CD4-positive, alpha-beta T cell treated with Interleukin-6 for 4 hours (primary cell): ENCODE measurements at places on chromosomes 1 and 21.

- DNase-seq: no peak
Observed at GRCh38 chr21:32728456-32728839, 635 bp upstream of the SYNJ1 start.

DNA sequence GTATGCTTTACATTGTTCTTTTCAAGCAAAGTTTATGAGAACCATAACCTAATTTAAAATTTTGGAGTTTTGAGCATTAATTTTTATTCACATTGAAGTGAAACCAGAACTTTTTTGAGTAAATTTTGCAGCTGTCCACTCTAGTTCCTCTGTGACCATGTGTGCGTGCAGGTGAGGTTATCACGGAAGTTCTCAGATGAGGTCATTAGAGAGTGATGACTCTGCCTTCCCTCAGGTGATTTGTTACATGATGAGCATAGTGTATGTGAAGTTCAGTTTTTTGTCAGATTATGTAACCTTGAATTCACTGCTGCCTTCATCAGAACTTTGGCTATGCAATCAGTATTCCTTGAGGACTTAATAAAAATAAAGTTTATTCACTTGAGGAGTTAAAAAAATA lies 828.2 kb downstream of the ADGRL2 start:
- DNase-seq: no peak

DNA sequence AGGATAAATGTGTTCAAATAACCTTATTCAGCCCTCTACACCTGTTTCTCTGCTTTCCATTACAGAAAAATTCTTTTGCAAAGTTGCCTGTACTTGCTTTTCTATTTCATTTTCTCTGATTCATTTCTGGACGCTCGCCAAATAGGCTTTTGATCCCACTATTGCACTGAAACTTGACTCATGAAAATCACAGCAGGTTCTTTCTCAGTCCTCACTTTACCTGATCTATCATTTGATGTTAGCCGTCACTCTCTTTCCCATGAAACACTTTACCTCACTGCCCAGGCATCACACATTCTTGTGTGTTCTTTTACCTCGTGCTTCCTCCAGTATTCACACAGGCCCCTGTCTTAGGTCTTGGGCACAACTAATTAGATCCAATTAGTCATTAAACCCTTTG lies 26.2 kb downstream of the HSPA13 start:
- DNase-seq: no peak

GRCh38 chr1:21763694-21764419 lies 19.1 kb downstream of the USP48 start:
- no peak for DNase-seq

- DNase-seq: no peak
Observed at GRCh38 chr1:68378296-68379084, 71.3 kb downstream of the RPE65 start.

GRCh38 chr1:225607355-225607754 lies 45.6 kb downstream of the ENAH start:
- no peak for DNase-seq

- DNase-seq: no peak
Observed at GRCh38 chr1:245558069-245558468, 403.3 kb downstream of the KIF26B start.

DNA sequence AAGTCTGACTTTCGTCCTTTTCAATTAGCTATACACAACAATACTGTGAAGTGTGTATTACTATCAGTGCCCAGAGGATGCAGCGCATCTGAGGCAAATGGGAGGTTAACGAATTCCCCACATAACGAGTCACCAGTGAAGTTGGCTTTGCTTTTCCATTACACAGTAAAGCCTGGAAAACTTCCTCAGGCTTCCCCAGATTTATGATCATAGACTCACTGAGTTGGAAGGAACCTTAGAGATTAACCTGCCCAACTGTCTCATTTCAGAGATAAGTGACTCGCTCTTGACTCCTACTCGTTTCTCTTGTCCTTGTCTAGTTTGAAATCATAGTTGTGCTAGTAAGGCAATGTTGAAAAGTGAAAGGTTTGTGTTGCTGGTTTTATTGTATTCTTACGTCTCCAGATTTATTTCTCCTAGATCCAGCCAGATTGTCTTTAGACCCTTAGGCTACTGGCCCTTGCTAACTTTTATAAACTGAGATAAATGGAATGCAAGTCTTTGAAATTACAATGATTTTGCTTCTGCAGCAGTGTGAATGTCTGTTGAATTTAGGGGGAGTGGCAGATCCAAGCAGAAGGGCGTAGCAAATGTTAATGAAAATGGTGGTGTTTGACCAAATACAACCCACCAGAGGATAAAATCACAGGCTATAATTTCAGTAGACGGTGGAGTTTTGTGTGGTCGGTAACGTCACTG lies 17.3 kb downstream of the S1PR1 start:
- DNase-seq: no peak

GRCh38 chr1:81679942-81680341 lies 120.8 kb upstream of the ADGRL2 start:
- no peak for DNase-seq

GRCh38 chr1:6496890-6497214 lies 5.4 kb upstream of the PLEKHG5 start:
- no peak for DNase-seq

DNA sequence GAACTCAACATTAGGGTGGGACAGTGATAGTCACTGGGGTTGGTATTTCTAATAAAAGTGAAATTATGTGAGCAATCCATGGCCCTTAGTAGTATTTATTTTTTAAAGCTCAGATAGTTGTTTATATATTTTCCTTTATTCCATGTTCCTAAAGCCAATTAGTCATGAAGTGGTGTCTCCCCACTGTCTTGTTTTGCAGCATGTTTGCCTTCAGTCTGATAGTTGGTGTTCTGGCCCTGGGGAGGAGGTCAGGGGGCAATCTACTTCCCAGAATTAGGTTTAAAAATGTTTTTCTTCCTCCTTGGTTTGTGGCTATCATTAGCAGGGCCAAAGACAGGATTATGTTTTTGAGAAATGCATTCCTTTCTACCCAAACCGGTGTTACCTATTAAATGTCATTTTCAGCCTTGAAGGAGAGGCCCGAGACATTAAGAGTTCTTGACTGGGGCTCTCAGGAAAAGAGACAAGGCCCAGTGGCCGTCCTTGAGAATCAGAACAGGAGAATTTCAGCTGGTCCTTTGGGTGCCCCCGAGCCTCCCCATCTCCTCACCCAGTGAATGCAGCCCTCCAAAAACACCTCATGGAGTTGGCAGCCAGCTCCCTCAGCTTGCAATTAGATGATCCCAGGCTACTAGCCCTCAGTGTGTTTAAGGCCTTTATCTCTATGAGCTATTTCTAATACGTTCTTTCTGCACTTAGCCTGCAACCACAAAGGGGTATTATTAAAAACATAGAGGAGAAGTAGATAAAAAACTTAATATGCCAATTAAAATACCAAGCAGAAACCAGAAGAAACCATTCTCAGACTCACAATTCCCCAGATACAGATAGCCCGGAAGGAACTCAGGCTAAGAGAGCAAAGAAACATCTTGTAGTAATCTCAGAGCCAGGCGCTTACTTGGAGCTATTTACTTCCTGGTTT lies 71.3 kb upstream of the NGF start:
- DNase-seq: no peak

GRCh38 chr21:14603202-14603601 lies 57.1 kb upstream of the SAMSN1 start:
- DNase-seq: no peak

DNA sequence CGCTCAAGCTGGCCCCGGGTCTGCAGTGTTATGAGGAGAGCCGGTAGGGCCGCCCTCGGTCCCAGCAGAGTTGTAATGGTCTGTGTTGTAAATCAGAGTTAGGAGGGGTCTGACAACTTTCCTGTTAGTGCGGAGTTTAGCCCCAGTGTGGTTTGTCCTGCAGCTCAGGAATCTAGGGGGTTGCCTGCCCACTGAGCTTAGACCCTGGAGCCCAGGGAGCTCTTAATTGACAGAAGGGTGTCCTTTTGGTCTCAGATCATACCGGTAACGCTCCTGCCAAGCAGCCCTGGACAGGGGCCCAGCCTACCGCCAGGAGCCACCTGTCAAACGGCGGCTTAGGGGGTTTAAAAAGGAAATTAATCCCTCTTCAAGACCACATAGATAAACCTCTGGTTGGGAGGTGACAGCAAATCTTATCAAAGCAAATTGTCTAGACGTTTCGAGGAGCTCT lies 164.4 kb downstream of the DYRK1A start:
- no peak for DNase-seq

DNA sequence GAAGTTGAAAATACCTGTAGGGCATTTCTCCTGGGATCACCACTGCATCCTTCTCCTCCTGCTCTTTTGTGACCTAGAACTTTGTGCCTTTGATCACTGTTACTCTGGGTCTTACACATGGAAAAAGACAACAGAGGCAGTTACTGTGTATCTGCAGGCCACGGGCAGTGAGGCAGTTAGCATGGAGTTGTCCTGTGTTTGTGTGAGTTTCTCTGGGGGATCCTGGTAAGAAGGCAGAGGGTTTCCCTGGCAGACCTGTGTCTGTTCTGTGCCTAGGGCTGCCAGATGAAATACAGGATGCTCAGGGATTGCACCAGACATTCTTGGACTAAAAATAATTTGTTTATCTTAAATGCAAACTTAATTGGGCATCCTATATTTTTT lies 44.4 kb upstream of the SCCPDH start:
- DNase-seq: no peak

DNA sequence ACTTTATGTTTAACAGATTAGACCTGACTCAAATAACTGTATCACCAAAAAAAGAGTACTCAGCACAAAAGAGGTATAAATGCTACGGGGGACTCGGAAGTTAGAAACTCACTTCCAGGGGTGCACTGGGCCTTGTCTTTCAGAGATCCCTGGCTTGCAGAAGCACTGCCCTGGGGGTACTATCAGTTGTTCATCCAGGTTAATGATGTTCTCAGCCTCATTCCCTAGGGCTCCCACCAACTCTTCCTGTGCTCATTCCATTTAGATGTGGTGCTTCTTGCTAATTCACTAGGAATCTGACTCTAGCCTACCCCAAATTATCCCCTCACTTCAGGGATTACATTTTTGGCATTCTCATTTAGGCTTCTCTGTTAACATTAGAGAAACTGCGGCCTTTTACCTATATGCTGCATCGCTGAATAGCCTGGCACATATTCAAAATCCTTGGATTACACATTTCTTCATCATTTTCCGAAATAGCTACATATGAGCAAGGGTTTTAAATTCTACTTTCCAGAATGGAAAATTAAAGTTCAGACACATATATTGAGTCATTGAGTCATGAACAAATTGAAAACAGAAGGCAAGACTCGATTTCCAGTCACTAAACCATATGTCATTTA lies 338.5 kb downstream of the KCTD3 start:
- no peak for DNase-seq

DNA sequence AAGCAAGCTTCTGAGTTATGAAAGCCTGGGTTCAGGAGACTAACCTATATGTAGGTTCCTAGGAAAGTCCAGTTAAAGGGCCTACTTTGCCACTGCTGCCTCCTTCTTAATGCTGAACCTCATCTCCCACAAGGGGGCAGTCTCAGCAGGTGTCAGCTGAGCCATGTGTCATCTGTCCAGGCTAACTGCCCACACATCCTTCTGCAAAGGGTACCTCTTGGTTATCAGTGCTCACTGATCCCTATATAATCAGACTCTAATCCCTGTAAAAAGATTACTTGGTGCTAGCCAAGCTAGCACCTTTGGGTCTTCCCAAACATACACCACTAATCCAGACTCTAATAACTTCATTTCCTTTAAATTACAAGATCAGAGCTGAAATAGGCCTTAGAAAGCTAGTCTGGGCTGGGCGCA lies 9.0 kb downstream of the PRDX1 start:
- DNase-seq: peak; percentile 66

GRCh38 chr21:25324666-25325065 lies 282.6 kb downstream of the MRPL39 start:
- no peak for DNase-seq
